ENCODE measurements at places on chromosomes 5 and 9.

DNA sequence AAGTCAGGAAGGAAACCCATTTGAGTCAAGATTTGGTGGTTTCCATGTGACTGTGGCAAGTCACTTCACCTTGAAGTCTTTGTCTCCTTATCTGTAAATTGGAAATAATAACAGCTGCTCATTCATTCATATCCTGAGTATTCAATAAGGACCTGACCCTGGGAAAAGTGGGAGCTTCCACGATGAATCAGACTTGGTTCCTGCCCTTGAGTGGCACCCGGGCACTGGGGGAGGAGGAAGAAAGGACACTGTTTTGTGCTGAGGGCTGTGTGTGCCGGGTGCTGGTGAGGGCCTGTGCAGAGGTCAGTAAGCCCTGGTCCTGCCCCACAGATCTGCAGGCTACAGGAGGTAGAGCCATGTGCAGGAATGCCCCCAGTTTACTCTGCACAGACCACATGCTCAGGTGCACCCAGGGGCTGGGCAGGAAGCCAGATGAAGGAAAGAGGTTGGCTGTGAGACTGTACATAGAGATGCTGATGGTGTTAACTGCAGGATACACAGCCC lies 6.8 kb downstream of the NDST1 start:
- no peak for DNase-seq

GRCh38 chr9:14314424-14314928 lies 535 bp upstream of the NFIB start:
- DNase-seq, result peak; percentile 87

- DNase-seq, result no peak
These were observed 5.7 kb upstream of the EXOC3 start for GRCh38 chr5:437281-437771.

DNA sequence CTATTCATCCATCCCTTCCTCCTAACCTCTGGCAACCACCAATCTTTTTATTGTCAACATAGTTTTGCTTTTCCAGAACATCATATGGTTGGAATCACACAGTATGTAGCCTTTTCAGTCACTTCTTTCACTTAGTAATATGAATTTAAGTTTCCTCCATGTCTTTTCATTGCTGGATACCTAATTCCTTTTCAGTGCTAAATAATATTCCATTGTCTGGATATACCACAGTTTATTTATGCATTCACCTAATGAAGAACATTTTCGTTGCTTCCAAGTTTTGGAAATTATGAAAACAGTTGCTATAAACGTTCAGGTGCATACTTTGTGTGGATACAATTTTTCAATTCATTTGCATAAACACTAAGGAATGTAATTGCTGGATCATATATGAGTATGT lies 70.7 kb upstream of the FNIP1 start:
- DNase-seq, result no peak

- DNase-seq, result peak; percentile 37
These were observed 43.0 kb downstream of the FXN start for GRCh38 chr9:69078581-69078980.

GRCh38 chr9:2758162-2758897 lies 41.0 kb downstream of the KCNV2 start:
- DNase-seq, result no peak

- DNase-seq, result no peak
These were observed 238.3 kb upstream of the EDIL3 start for GRCh38 chr5:84623019-84623418.

DNA sequence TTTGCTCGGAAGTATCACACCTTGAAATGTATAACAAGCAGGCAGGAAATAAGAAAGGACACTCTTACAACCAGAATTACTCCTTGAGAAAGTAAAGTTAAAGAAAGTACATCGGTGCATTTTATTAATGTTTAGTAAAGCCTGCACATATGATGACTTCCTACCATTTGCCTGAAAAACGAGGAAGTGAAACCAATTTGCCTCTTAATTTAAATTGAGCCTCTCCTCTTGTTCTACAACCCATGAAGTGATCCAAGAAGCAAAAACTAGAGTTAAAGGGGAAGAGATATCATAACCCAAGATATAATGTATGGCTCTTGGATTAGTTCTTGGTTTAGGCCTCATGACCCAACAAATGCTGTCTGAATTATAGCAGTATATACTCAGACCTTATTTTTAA lies 95.6 kb downstream of the GNAQ start:
- DNase-seq, result no peak

DNA sequence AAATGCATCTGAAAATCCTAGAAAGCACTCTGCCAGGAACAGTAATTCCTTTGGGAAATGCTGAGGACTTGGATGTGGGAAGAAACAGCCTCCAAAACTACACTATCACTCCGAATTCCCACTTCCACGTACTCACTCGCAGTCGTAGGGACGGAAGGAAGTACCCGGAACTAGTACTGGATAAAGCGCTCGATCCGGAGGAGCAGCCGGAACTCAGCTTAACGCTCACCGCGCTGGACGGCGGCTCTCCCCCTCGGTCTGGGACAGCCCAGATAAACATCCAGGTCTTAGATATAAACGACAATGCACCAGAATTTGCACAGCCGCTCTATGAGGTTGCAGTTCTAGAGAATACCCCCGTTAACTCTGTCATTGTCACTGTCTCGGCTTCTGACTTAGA lies 786 bp downstream of the PCDHB3 start:
- DNase-seq, result no peak

GRCh38 chr5:93008502-93009207 lies 572.4 kb downstream of the NR2F1-AS1 start:
- DNase-seq, result no peak

DNA sequence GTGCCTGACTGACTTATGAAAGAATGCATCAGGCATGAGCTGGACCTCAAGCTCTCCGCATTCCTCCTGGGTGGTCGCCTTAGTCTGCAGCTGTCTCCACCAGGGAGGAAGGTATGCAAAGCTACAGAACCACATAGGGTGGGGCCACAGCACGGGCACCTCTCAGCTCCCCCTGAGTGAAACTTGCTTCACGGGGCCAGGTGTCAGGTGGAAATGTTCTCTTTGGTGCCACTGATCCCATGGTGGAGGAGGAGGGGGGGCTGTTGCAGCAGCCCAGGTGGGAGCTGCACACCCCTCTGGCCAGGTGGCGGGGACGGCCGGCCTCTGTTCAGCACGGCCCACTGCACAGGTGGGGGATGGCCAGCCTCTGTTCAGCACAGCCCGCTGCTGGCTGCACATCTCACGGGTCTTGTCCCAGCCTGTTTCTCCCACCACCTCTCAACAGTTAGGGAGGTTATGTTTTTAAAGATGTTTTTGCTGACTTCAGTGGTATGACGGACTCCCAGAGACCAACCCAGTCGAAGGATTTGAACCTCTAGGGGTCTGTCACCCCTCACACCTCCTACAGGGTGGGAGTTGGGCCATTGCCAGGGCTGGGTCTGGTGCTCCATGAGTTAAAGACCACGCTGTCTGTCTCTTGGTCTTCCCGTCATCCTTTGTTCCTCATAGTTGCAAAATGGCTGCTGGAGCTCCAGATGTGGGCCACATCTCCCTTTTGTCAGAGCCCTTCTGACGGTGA lies 34.3 kb downstream of the MRPL36 start:
- peak; percentile 10 for DNase-seq

- no peak for DNase-seq
These were observed 1.1 kb downstream of the LRRC70 start for GRCh38 chr5:62579761-62580160.

- DNase-seq, result no peak
These were observed 296.4 kb downstream of the TLR4 start for GRCh38 chr9:118000581-118000980.

- DNase-seq, result no peak
These were observed at the start of gene SH3RF2 for GRCh38 chr5:145936401-145937131. Gene SH3RF2 (plus strand): TSS chr5:145936578. CDS start chr5:145937929, 1,351 bp downstream.

GRCh38 chr9:21070171-21070571 lies 7.6 kb downstream of the IFNB1 start:
- DNase-seq, result peak; percentile 41

- DNase-seq, result no peak
These were observed 23.0 kb upstream of the GOLM1 start for GRCh38 chr9:86122311-86122710.

GRCh38 chr9:133269537-133270362 lies 5.3 kb downstream of the ABO start:
- DNase-seq, result no peak

DNA sequence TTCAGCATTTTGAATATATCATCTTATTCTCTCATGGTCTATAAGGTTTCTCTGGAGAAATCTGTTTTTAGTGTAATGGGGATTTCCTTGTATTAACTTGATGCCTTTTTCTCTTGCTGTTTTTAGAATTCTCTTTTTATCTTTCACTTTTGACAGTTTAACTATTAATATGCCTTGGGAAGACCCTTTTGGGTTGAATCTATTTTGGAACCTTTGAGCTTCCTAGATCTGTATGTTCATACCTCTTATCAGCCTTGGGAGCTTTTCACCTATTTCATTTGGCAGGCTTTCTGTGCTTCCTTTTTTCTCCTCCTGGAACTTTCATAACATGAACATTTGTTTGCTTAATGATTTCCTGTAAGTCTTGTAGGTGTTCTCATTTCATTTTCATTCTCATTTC lies 22.2 kb downstream of the RCL1 start:
- no peak for DNase-seq

GRCh38 chr5:130532786-130533185 lies 628.5 kb downstream of the CHSY3 start:
- DNase-seq, result no peak

DNA sequence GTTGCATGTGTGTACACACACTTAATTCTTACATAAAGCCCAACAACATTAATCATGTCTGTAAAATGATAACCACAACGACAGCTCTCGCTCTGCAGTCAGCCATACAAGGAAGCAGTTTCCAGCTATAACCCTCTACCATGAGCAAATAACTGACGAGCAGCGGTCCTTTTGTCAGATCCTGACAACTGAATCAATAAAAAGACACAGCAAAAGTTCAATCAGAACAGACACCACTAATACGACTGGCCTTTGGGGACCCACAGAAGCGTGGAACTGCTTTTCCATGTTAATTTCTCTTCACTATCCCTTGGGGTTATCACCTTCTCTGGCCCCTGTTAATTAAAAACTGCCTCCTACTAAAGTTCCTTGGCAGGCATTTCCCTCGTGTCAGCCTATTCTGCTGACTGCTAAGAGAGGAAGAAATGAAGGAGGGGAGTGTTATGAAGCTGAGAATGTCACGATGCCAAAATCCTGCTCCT lies 722.8 kb upstream of the GRAMD2B start:
- DNase-seq, result no peak

DNA sequence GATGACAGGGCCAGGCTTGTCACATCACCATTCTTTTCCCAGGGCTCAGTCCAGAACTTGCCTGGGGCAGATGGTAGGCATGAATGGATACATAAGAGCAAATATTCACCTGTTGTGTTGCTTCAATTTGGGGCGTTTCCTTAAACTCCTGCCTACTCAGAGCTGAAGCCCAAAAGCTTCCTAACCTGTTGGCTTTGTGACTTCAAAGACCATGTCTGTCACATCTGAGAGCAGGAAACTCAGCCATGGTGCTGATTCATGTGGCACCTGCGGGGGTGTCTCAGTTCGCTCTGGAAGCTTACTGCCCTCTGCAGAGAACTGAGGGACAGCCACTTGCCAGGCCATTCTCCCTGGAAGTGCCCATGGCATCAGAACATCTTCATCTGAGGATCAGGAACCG lies 246.6 kb downstream of the HSPA4 start:
- no peak for DNase-seq

GRCh38 chr5:61281686-61282085 lies 50.4 kb upstream of the ZSWIM6 start:
- no peak for DNase-seq

DNA sequence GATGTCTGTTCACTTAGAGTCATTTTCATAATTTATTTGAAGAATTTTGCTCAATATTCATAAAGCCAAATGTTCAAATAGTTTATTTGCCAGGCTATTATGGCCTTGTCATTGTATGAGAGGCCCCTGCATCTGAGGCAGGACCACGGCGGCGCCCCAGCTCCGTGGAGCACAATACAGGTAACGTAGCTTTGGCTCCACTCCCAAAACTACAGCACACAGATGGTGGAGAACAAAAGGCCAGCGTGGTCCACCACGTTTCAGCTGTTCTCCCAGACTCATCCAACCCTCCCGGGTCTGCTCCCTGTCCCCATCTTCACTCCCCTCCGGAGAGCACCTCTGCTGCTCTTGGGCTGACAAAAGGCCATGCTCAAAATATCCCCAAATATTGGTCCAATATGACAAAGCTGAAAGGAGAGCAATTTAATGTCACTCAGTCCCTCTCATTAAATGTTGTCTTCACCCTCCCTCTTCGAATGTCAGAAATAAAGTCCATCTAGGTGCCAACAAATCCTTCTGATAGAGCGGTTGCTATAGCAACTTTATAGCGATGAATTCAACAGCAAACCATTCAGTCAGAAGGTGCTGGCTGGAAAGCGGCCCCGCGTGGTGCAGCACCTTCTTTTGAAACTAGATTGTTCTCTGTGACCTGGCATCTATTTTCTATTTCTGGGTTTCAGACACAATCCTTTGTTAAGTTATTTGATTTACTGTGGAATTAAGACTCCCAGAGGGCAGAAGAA lies 504.3 kb downstream of the ARHGEF28 start:
- no peak for DNase-seq

DNA sequence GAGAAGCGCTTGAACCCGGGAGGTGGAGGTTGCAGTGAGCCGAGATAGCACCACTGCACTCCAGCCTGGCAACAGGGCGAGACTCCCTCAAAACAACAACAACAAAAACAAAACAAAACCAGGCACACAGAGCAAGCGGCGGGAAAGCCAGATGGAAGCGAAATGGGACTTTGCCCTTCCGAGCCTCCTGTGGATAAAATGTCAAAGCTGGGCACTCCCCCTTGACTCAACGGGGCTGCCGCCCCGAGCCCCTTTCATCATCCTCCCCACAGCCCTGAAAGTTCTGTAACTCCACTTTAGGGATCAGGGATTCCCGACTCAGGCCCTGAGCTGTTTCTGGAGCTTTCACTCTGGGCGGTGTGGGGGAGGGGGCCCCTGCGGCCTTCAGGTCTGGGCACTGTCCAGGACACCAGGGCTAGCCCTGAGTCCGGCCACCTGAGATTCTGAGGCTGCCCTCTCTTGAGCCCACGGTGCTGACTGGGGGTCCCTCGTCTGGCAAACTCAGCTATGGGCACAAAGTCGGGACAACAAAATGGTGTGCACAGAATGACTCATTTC lies 30.6 kb upstream of the OBP2B start:
- DNase-seq, result no peak

- no peak for DNase-seq
These were observed 122.4 kb downstream of the MVB12B start for GRCh38 chr9:126448865-126449577.

GRCh38 chr9:26326563-26326962 lies 566.0 kb downstream of the CAAP1 start:
- DNase-seq, result no peak

GRCh38 chr5:43231977-43232376 lies 40.0 kb downstream of the NIM1K start:
- DNase-seq, result no peak

- no peak for DNase-seq
These were observed 171.0 kb downstream of the COL23A1 start for GRCh38 chr5:178419196-178419595.

- no peak for DNase-seq
These were observed 28.5 kb downstream of the MAN2A1 start for GRCh38 chr5:109718216-109718615.

DNA sequence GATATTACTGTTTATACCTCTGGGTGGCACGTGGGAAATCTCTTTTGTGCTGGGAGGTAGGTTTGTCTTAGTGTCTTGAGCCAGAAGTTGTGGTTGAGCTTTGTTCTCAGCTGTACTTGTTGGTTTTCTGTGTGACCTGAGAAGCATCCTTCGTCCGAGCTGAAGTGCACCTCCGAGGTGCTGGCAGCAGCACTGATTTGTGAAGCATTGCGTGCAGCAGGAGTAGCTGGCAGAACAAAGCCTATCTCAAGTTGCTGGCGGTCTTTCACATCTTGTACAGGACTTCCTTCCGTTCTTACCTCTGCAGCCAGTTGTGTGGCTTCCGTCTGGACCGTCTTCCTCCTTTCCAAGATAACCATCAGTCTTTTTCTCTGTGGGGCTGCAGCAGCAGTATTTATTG lies 4.3 kb downstream of the PRRC2B start:
- DNase-seq, result no peak

Measured in ovary (tissue), 10 donors.